Activated CD4-positive, alpha-beta T cell treated with anti-CD3 and anti-CD28 coated beads, Interleukin-2, amount 50 U/mL, for 1 hour (primary cell): ENCODE measurements at places on chromosomes 5 and 9.

GRCh38 chr9:38682713-38683112 lies 37.2 kb downstream of the FAM240B start:
- DNase-seq = no peak

GRCh38 chr5:13501176-13501575 lies 443.3 kb downstream of the DNAH5 start:
- DNase-seq = no peak

GRCh38 chr5:45484781-45485180 lies 211.4 kb downstream of the HCN1 start:
- no peak for DNase-seq

- no peak for DNase-seq
Measured at GRCh38 chr9:72464857-72465592, 56.4 kb upstream of the TMC1 start.

DNA sequence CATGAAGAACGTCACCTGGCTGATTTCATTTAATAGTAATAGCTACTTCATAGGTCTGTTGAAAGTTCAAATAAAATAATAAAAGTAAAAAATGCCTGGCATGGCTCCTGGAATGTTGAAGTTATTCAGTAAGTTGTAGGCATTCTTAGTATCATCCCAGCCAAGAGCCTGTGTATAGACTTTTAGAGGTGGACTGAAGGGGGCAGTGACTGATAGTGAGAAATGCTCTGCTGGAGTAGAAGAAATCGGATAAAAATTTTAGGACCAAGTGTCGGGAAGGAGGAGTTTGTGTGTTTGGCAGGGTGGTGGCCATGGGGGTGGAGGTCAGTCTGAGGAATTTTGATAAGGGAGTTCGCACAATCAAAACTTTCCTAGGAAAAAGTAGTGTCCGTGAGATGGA lies 3.6 kb downstream of the ZFP2 start:
- DNase-seq = no peak

DNA sequence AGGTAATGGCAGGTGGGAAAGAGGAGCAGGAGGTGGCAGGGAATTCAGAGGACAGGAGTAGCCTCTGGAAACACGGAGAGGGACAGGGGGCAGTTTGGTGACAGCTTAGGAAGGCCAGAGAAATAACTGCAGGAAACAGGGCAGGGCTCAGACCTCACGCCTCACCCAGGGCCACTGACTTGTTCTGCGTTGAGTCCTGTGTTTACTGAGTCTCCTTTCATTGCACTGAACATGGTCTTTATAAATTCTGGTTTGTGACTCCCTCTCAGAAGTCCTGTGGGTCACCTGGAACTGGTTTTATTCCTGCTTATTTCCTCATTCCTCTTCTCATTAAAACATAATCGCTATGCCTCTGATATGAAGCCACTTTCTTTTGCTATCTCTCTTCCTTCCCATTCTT lies 55.2 kb upstream of the ZNF622 start:
- DNase-seq = no peak

DNA sequence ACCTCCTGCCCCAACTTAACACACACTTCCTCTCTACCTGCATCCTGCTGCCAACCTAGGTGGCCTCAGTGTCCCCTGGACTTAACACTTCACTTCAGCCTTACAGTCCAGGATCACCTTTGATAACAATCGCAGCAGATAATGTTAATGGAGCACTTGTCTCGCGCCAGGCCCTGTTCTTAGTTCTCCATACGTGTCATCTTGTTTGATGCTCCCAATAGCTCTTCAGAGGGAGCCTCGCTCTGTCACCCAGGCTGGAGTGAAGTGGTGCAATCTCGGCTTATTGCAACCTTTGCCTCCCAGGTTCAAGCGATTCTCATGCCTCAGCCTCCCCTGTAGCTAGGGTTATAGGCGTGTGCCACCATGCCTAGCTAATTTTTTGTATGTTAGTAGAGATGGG lies 62.7 kb upstream of the SHB start:
- no peak for DNase-seq

GRCh38 chr5:79464695-79465332 lies 49.1 kb downstream of the HOMER1 start:
- no peak for DNase-seq

GRCh38 chr5:149799119-149799623 lies 69.1 kb downstream of the PPARGC1B start:
- no peak for DNase-seq

- DNase-seq = no peak
Measured at GRCh38 chr9:8730618-8731017, 931.0 kb upstream of the DMAC1 start.

DNA sequence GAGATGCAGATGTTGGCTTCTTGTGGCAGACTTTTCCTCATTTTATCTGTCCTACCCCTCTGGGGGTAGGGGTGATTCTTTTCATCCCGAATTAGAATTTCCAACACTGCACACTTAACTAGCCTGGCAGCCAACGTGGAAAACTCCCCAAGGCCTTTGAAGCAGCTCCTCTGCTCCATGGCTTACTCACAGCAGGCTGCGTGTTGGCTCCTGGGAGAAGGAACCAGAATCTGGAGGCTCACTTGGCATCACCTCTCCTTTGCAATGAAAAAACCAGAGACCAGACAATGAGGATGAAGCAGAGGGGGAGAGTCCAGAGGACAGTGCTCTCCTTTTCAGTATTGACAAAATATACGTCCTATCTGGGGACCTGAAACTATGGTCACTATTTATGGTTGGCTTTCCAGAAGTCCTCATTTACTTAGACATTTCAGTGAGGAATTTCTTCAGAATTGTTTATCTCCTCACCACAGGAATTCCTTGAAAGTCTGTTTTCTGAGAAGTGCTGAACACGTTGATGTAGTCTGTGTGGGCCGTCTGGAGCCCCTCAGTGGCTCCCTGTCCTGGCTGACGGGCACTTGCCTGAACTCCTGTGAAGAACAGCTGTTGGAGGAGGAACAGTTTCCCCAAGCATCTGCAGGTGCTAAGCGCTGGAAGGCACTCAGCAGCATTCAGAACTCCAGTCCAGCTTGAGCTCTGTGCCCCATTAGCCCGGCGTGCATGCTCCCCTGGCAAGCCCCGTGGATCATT lies 231.3 kb downstream of the RFK start:
- DNase-seq = no peak

DNA sequence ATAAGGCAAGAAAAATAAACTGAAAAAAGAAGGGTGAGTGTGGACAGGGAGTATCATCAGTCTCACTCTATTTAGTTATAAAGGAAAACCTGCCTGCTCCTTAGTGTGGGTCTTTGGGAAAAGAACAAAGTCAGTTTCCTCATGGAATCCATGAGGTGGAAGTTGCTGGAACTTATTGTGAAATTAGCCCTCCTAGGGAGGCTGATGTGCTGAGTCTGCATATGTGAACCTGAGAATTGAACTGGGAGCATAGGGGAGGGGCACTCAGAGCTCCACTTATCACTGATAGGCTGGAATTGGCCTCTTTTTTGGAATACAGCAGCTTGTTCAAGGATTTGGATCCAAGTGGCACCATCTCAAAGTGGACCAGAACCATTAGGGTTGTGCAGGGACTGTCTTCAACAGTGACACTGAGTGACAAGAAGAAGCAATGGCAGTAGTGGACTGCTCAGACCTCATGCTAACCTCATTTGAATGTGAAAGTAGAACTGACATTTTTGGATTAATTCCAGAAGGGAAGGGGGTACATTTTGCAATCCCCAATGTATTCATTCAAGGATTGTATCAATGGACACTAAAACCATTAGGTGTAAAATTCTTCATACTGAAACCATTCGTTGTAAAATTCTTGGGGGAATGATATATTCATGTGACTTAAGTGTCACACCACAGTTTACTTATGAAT lies 103.6 kb upstream of the KLF9 start:
- no peak for DNase-seq
